ENCODE measurements at places on chromosomes 3 and 15.

DNA sequence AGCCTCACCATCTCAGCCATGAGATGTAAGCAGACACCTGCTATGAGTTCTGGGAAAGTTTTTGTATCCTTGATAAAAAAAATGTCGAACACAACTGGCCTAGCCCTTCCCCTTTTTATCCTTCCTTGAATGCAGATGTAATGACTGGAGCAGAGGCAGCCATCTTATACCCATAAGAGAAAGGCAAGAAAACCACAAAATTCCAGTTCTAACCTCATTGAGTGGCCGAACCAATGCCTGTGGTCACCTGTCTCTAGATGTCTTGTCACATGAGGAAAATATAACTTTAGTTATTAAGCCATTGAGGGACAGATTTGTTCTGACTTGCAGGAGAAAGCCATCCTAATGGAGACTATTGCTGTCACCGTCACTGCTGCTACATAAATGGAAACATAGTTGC lies 80.4 kb upstream of the SLC6A6 start:
- no peak for DNase-seq

- no peak for DNase-seq
These were observed 29.8 kb downstream of the EPHA6 start for GRCh38 chr3:96844204-96844514.

GRCh38 chr3:15271030-15271429 lies 61.4 kb downstream of the SH3BP5 start:
- no peak for DNase-seq

- DNase-seq = no peak
These were observed 53.7 kb downstream of the MAGI1 start for GRCh38 chr3:65984975-65985374.

DNA sequence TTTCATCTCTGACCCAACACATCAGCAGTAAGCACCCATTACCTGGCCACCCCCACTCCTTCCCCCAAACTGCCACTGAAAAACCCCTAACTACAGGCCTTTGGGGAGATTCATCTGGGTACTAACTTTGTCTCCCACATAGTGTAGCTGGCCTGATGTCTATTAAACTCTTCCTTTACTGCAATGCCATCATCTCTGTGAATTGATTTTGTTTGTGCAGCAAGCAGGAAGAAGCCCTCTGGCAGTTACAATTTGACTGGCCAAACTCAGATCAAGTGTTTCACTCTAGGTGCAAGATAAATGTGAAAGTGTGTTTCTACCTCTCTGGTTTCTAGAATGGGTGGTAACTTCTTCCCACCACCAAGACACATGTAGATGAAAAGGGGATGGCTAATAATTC lies 26.7 kb upstream of the OR5K4 start:
- DNase-seq = no peak
